ENCODE measurements at places on chromosomes 4 and X.
A peak's percentile ranks its signal among the peaks of the same experiment; 100 is the strongest.

GRCh38 chrX:19866626-19867410, 20.6 kb downstream of the SH3KBP1 start:
- no peak for DNase-seq

DNA sequence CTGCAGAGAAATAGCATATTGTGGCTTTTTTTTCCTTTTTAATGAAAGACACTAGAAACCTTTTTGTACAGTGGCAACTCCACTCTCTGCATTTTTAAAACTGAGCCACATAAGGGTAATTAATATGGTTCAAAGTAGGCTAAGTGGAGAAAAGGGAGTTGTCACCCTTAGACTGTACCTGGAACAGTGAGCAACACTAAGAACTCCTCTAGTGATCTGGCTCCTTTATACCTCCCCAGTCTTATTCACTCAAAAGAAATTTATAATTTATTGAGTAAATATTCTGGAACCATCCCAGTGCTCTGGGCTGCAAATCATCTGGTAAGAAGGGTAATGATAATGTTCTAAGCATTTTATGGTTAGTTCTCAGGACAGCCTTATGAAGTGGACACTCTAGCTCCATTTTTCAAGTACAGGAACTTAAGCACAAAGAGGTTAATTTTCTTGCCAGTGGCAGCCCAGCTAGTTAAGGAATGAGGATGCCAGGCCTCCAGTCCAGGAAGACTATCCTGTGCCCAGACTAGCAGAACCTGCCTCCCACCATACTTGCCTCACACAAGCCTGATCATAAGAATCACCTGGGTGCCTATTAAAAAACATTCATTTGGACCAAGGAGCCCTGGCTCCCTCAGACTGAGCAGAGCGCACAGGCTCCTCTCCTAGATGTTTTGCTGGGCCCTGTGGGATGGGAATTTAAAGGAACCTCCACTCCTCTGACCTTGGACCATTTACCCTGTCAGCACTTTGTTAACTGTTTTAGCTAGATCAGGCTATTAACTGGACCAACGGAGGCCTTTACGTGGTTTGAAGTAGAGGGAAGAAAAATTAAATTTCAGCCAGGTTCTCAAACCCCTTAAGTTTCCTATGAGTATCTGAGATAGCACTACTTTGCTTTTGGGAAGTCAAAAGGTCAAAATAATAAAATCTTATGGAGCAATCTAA, 102.6 kb downstream of the PDE5A start:
- no peak for DNase-seq

- no peak for DNase-seq
Measured at GRCh38 chrX:65755786-65756185, 88.3 kb downstream of the MSN start.

GRCh38 chr4:54004463-54004862, 59.9 kb downstream of the CHIC2 start:
- DNase-seq = no peak

GRCh38 chr4:75056277-75056676, 123.4 kb downstream of the PARM1 start:
- DNase-seq = no peak

DNA sequence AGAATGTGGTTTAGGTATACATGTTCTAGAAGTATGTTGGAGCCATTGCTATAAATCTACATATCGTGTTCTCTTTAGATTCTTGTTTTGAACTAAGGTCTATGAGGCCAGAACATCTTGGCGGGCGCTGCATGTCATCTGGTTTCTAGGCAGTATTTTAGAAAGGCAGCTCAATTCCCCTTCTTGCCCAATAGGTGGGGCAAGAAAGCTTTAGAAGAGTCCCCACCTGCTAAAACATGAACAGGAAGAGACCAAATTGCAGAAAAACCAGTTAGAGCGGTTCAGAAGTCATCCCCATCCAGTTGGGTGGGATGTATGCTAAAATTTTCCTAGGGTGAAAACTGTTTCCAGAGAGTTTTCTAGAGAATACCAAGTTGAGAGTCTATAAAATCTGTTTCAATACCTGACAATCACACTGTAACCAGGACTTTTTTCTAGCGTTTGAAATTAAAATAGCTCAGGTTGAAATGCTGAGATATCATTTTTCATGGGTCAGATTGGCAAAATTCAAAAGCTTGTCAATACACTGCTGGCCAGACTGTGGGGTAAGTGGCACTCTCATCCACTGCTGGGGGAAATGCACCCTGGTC, 17.5 kb upstream of the SH3KBP1 start:
- DNase-seq = peak; percentile 44

GRCh38 chrX:42948723-42949657, 171.0 kb upstream of the PPP1R2C start:
- no peak for DNase-seq

DNA sequence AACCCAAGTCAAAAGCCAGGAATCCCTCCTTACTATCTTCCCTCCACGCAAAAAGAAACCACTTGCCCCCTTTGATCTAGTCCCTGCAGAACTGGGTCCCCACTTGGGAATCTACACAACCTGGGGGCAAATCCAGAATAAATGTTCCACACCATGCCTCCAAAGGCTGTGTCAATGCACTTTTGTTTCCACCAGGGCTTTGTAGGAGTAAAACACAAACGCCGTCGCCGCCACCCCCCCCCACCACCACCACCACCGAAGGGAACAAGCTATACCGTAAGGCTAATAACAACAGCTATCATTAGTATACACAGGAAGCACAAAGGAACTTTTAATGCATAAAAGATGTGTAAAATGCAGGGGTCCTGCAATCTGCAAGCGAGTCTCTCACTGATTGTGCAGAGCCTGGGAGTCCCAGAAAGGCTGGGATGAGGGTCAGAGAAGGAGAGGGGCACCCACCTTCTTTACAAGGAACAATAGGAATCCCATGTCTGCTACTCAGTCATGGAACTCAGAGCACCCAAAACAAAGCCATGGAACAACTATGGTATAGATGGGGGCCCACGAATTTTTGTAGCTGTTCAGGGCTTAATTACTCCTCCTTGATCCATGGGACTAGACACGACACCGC, 13.2 kb downstream of the BCOR start:
- no peak for DNase-seq

DNA sequence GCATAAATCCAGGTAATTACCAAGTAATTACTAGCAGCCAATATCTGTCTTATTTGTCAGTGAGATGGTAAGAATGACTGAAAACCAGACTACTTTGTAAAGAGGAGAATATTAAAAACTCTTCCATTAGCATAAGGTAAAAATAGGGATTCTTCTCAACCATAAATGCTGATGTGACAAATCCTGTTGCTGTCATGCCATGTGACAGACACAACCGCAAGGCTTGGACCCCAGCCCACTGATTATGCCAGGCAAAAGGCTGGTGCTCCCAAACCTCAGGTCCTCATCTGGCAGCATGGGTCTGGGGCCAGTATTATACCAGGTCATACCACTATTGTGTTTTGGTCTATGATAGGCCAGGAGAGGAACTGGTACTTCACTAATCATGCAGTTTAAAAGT, 181.1 kb downstream of the ADAMTS3 start:
- no peak for DNase-seq

GRCh38 chr4:56052481-56052880, 103.7 kb downstream of the CEP135 start:
- no peak for DNase-seq

DNA sequence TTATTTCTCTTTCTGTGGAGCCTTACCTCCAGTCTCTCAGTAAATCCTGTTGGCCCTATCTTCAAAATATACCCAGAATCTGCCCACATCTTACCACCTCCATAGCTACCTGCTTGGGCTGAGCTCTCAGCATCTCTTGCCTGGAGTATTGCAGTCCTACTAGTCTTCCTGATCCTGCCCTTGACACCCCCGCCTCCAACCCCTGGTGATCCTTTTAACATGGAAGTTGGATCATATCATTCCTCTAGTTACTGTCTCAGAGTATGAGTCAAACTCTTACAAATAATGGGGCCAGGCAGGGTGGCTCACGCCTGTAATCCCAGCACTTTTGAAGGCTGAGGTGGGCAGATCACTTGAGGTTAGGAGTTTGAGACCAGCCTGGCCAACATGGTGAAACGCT, 43.1 kb upstream of the SETD7 start:
- DNase-seq = no peak

DNA sequence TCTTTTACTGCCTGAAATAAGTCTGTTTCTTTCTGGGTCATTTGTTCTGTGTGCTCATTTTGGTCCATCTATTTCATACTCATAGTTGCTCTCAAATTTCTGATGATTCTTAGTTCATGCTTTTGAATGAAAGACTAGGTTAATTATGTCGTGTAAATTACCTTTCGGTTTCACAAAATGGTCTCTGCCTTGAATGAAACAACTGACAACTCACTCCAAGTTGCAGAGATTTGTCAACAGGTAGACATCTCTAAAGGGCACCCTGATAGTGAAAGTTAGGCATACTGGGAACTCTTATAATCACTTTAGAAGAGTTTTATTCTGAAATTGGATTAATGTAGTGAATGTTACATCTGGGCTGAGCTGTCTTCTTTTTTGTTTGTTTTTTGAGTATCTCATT, 726.9 kb downstream of the PDHA2 start:
- no peak for DNase-seq

GRCh38 chrX:153869473-153870287, 16.3 kb downstream of the L1CAM start:
- no peak for DNase-seq

- no peak for DNase-seq
Measured at GRCh38 chr4:112371361-112371760, 74.2 kb downstream of the ALPK1 start.

DNA sequence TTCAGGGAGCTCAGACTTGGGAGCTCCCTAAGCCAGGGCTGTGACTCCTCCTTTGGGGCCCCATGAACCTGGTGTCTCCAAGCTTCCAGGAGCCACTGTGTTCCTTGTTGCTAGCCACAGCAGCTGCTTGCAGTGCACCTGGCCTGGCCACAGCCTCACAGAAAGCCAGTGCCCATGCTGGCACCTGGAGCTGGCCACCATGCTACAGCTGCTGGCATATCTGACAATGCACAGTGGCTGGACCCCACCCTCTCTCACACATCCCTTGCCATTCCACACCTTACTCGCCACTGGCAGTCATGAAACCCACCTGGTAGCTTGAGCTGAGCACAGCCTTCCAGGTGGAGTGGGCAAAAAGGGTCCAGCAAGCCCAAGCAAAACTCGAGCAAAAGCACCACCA, 441.7 kb downstream of the ARAP2 start:
- no peak for DNase-seq

- no peak for DNase-seq
Measured at GRCh38 chr4:53886090-53886489, 178.3 kb downstream of the CHIC2 start.

DNA sequence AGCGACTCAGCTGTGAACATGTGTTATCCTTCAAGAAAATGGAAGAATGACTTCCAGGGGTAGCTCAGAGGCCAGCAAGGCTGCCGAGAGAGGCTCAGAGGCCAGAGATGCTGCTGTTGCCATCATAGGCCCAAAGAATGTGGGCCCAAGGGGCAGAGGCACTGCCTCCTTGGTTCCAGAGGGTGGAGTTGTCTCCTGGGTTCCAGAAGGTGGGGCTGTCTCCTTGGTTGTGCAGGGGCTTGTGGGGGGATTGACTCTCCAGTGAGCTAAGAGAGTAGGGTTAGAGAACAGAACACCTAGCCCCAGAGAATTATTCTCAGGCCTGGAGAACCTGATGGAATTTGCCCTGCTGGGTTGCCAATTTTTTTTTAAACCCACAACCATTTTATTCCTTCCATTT, 62.6 kb downstream of the DGKK start:
- no peak for DNase-seq

DNA sequence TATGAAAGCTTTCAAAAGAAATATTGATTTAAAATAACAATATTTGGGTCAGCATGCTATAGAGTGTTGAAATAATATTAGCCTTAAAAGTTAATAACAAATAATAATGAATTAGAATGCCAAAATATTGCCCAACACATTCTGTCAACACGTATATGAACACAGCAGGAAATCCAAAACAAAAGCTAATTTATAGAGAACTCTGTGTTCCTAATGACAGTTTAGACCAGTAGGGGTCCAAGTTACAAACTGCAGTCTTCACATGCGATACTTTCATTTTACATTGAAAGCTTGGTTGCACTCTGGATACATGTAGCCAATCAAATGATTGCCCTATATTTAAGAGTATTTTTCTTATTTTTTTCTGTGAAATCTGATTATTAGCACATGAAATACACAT, 274.4 kb downstream of the DCTD start:
- DNase-seq = peak; percentile 39

DNA sequence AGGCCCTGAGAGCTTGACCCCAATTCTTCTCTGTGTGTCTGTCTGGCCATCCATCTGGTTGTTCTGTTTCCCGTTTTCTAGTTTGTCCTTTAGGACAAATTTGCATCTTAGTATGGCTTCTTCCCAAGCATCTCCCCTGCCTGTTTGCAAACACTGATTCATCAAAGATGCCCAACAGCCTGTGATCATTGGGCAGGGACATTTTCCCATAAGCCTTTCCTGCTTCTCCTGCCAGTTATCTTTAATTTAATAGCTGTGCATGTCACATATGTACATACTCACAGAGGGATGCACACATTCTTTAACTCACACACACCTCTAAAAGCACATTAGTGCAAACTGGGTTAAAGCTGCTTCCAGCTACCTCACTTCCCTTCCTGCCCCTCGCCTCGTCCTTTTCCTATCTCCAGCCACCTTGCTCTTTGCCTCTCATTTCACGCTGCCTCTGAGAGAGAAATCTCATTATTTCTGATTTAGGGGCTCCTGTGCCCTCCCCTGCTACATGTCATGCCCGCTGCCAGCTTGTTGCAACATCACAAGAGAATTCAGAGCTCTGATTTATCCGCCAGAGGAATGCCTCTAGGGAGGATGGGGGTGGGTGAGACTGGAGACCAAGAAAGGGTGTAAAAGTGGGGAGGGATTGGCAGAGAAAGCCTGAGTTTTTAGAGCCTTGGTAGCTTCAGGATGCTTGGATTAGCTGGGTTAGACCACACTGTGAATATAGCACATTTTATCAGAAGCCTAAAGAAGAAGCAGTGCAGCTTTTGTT, 100.6 kb downstream of the NHS start:
- DNase-seq = no peak

GRCh38 chr4:78629991-78630541, 78.5 kb downstream of the ANXA3 start:
- no peak for DNase-seq

- no peak for DNase-seq
Measured at GRCh38 chr4:26268246-26268645, 52.6 kb upstream of the RBPJ start.

DNA sequence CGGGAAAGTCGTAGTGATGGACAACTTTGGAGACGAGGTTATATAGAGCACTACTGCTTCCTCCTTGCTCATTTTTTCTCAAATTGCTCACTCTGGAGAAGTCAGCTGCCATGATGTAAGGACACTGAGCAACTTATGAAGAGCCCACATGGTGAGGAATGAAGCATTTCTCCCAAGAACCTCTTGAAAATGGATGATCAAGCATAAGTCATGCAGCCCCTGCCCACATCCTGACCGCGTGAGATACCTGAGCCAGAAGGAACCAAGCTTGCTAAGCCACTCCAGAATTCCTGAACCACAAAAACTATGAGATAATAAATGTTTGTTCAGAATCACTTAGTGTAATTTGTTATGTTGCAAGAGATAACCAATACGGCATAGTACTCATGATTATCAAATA, 42.8 kb downstream of the PDE5A start:
- no peak for DNase-seq

GRCh38 chr4:62439051-62439450, 1238.9 kb downstream of the ADGRL3 start:
- no peak for DNase-seq

GRCh38 chr4:168057412-168057811, 34.9 kb upstream of the ANXA10 start:
- DNase-seq = no peak

All from Jurkat, Clone E6-1 (cell line).